ENCODE measurements at places on chromosomes 3 and 15.

DNA sequence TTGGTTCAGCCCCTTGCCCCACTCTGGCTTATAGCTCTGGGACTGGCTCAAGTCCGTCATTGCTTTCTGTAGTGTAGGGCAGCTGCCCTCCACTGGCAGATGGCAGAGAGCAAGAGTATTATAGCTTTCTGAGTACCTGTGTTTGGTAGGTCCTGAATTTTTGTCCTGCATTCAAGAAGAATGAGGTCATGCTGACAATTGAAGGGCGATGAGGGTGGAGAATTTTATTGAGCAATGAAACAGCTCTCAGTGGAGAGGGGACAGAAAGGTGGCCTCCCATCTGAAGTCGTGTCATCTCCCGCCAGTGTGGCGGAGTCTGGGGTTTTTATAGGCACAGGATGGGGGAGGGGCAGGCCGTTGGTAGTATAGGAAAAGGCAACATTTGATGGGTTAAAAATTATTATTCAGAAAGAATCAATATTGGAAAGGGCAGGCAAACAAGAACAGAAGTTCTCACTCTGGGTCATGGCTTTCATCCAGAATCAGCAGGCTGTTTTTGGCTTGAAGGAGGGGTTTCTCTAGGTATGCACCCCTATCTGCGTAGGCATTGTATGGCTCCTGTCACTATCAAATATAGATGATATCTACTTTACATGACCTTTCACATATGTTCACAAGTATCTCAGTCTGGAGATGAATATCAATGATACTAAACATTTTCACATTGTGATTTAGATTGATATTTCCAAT is 1239.7 kb upstream of the ALCAM start:
- DNase-seq: no peak

GRCh38 chr3:183481582-183481981 is 53.2 kb upstream of the MCF2L2 start:
- DNase-seq: no peak

GRCh38 chr15:69498987-69499386 is 46.4 kb downstream of the RPLP1 start:
- DNase-seq: no peak

DNA sequence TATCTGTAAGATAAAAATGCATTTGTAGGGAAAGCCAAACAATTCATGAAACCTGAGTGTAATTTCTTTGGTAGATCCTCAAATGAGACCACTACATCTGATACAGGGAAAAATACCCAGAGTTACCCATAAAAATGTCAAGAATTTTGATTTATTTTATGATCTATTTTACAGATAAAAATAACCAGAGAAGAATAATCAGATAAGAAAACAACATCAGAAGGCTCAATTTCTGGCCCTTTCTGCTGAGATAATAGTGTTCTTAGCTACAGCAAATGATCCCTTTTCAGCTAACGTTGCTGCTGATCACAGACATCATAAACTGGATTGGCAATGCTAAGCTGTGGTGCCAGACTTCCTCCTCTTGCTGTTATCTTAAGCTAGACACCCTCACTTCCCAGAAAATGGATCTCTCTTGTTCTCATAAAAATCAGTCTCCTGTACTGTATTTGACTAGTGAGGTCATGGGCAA is 21.3 kb upstream of the TMEM108 start:
- no peak for DNase-seq

DNA sequence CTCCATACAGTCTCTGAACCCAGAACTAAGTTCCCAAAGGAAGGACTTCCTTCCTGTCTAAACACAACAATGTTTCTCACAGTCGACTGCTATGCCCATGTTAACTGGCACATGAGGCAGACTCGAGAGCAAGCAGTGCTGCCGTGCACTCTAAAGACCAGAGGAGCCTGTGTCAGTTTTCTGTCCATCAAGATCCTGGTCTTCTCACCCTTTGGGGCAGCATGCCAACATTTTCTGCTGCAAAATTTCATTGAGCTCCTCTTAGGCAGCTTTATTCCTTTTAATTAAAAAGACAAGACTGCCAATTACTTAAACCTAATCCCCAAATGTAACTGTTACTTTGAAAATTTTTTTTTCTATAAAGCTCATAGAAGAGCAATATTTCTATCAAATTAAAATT is 205.1 kb downstream of the GAP43 start:
- DNase-seq: no peak

GRCh38 chr15:82231233-82231632 is 31.3 kb downstream of the EFL1 start:
- no peak for DNase-seq

DNA sequence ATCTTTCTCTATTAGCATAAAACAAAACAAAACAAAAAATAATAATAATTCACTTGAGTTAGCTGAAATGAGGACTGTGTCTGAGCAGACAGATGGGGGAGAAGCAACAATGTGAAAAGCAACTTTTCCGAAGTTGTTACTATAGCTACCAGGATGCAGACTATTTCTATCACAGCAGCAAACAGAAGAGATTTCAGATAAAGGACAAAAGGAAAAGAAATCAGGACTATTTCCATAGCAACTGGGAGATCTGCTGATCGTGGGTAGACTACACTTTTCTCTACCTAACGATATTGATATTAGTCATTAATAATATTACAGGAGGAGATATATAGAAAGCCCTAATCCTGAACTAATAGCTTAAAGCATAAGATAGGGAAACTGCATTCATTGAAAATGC is 321.7 kb downstream of the GABRG3 start:
- no peak for DNase-seq

DNA sequence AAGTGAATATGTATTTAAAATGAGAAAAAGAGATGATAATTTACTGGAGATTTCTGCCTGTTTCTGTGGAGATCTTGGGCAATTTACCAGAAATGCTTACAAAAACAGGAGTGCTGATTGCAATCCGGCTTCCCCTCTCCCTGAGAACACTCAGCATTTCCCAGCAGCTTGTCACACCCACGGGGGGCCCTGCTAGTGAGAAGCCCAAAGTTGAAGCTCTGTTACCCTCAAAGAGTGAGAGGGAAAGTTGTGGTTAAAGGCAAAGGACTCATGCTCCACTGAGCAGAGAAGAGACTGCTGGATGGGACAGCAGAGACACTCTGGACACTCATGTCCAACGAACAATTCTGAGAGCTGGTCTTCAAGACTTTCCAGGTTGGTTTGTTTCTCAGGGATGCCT is 2.9 kb downstream of the MCTP2 start:
- DNase-seq: no peak

- DNase-seq: no peak
These were observed 110.8 kb upstream of the IGF1R start for GRCh38 chr15:98537516-98538060.

DNA sequence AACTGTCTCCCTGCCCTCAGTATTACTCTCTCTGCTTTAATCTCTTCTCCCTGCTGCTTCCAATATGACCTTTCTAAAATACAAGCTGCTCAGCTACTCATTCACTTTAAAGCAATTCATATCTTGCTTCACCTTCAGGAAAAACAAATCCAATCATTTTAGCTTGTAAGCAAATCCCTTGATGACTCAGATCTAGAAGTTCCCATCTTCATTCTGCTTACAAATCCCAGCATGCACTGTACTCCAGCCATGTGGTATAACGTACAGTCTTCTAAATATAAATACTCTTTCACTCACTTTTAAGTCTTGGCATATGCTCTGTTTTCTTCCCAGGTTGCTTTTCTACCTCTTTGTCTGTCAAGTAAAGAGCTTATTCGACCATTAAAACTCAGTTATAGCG is 1009.1 kb upstream of the SEMA6D start:
- DNase-seq: no peak

- no peak for DNase-seq
These were observed 16.6 kb downstream of the NRG4 start for GRCh38 chr15:75995611-75996010.

- DNase-seq: peak; percentile 6
These were observed 34.0 kb upstream of the CCK start for GRCh38 chr3:42300013-42300412.

DNA sequence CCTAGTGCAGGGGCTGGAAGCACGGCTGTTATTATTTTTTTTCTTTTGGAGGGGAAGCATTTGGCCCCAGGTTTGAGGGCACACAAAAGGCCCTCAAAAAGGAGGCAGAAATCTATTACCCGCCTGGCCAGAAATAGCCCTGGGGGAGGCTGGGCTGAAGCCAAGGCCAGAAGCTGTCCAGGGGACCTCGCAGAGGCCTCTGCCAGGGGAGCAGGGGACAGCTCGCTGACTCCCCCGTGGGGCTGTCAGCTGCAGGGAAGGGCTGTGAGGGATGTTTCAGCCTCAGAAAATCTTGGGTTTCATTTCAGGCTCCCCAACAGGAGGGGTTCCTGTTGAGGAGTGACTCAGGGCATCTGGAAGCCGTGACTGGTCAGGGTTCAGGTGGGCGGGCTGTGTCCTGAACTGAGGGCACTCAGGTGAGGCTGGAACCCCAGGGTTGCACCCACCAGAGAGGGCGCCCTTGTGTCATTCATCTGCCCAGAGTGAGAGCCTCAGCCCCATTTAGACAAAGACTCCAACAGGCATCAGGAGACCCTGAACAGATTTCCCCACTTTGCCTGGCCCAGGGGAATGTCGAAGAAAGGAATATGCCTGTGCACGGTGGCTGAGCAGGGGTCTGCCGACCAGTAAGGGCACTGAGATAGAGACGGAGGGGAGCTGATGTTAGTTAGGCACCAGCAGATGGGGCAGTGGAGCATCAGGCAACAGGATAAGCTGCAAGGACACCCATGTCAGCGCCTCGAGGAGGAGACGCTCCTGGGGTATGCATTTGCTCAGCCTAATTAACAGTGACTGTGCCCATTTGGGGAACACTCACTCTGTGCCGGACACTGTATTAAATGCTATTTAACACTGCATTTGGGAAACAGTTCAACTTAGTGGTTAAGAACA is 43.5 kb upstream of the SLC6A11 start:
- DNase-seq: no peak

DNA sequence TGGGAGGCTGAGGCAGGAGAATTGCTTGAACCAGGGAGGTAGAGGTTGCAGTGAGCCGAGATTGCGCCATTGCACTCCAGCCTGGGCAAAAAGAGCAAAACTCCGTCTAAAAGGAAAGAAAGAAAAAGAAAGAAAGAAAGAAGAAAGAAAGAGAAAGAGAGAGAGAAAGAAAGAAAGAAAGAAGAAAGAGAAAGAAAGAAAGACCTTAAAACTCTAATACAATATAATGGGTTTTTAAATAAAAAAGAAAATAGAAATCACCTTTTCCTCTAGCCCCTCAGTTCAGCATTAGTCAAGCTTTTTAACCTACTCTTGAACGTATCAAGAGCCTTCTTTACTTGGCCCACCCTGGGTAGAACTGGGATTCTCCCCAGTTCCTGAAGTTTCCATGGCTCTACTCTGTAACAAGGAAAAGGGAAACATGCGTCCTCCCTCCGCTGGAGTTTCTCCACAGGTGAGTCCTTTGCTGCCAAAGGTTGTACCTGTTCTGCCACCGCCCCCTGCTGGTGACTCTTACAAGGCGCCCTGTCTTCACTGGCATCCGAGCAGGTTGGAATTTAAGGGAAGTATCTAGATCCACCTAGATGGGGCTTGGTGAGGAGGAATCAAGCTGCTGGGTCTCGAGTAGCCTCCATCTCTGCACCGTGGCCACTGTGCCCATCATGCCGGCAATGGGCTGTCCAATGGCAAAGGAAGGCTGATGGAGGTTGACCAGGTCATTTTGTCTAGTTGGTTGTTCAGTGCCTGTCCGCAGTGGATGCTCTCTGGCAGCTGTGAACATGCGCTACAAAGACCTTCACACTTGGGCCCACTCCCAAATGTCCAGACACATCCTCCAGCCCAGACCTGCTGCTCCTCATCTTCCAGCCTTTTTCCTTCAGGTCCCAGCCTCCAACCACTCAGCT is 20.6 kb upstream of the EPHB3 start:
- DNase-seq: no peak

DNA sequence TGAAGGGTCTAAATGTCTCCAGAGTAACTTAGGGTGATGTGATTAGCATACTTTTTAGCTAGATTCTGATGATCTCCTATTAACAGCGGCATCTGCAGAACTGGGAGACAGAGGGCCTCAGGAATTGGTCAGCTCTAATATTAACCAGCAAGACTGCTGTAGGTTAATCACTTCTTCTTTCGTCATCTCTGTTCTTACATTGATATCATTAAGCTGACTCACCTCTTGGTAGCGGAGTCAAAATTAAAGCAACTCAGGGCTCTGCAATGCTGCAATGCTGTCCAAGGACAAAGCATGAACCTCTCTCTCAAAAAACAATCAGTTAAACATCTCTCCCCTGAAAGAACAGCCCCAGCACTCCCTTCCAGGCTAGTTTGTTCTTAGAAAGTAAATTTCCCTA is 57.5 kb upstream of the TRA2B start:
- DNase-seq: no peak

DNA sequence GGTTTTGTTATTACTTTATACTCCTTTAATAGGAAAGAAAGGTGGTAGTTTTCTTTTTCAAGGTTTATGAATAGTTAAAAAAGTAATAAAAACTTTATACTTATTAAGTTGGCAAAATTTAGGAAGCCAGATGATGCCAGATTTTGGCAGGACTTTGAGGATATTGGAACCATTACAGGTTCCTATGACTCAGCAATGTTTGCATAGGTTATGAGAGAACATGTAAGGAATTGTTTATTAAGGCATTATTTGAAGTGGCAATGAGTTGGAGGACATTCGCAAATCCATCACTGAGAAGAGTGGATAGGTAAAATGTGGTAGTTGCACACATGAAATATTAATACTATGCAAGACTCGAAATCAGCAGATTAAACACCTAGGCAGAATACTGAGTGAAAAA is 29.9 kb downstream of the CDAN1 start:
- DNase-seq: no peak

GRCh38 chr3:155651489-155652218 is 93.2 kb downstream of the PLCH1 start:
- no peak for DNase-seq

- DNase-seq: no peak
These were observed 40.5 kb upstream of the MITF start for GRCh38 chr3:69698728-69699127.

DNA sequence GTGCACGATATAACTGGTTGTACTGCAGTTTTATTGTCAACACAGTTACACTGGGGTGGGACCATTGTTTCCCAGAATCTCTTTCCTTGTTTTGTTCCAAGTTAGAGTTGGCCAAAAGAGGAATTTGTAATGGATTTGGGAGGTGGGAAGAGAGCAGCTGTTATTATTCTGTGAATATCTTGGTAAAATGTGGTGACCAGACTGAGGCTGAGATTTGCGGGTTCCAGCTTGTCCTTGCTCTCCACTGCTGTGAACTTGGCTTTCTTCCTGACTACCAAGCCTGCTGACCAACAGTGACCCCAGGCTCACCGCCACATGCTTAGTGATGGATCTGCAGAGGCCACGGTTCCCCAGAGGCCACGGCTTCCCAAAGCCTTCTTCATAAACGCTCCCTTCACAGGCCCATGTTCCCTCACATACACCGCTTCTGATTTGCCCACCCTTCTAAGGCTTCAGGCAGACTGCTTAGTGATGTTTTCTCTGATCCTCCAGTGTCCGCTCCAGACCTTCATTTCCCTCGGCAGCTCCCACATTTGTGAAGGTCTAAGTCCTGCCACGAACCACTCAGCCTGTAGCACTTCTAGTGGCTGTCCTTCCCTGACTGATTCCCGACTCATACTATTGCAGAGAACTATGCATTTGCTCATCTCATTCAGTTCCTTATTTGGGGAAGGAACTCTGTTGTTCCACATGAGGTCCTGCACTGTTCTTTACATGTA is 525.5 kb upstream of the RGMA start:
- DNase-seq: no peak

All from NCI-H187 treated with DMSO at 0.1 percent for 48 hours (cell line).